ENCODE measurements at places on chromosomes 12 and 14.

DNA sequence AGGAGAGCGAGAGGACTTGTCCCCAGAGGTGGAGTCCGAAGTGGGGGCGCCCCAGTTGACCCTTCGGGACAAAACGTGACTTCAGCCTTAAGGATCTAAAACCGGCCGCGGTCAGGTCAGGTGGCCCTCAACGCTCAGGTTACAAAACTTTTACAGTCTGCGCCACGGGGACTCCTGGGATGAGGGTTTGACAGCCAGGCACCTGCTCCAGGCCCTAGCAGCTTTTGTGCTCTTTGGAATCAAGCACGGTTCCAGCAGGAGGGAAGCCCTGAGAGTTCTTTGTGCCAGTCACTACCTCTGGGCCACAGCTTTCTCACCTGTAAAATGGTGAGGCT lies 337 bp downstream of the ZC2HC1C start:
- no peak for DNase-seq

DNA sequence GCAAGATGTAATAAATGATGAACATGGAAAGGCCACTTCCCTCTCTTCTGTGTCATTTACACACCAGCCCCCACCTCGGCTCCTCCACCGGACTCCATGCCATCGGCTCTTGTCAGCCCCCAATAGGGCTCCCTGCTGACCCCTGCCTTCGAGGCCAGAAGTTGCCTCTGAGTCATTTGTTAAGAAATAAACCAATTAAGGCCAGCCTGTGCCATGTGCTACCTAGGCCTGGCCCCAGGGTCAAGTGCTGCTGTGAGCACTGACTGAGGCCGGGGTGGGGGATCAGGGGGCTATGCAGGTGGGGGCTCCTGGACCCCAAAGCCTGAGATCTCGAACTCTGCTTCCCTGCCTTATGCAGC lies 53.2 kb downstream of the TESC start:
- no peak for DNase-seq

- no peak for DNase-seq
These were observed 258.4 kb upstream of the FAR2 start for GRCh38 chr12:28890664-28891063.

GRCh38 chr14:94545131-94545841 lies 16.0 kb upstream of the SERPINA4 start:
- DNase-seq = no peak

GRCh38 chr14:70832561-70833305 lies 23.4 kb upstream of the MAP3K9 start:
- no peak for DNase-seq

- peak; percentile 92 for DNase-seq
These were observed 6.2 kb downstream of the TNFAIP2 start for GRCh38 chr14:103129301-103130016.

DNA sequence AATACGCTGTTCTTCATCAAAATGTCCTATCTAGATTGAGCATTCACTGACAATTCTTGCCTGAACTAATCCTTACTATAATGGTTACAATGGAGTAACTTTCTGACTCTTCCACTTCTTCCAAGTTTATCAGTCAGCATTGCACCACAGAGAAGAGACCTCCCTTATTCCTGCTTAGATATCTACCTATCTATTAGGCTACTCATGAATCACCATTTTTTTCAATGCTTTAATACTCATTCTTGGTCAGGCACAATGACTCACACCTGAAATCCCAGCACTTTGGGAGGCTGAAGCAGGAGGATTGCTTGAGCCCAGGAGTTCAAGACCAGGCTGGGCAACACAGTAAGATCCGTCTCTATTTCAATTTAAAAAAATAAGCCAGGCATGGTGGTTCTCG lies 39.3 kb downstream of the RPS6KA5 start:
- DNase-seq = no peak

DNA sequence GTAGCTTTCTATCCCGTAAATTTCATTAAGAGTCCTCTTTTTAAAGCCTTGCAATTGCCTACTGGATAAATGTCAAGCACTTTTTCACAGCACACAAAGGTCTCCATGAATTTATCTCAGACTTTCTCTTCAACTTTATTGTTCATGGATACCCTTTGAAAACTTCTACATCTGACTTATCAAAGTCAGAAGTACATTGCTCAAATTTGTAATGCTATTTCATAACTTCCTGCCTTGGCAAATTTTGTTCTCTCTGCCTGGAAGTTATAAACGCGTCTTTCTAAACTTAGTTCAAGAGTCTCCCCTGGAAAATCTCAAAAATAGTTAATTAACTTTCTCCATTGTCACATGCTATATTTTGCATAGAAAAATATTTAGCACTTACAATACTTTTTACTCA lies 55.9 kb upstream of the RERGL start:
- no peak for DNase-seq

- peak; percentile 1 for DNase-seq
These were observed 275.6 kb downstream of the AACS start for GRCh38 chr12:125340791-125341190.

- no peak for DNase-seq
These were observed 33.6 kb downstream of the CCDC91 start for GRCh38 chr12:28223858-28224257.

DNA sequence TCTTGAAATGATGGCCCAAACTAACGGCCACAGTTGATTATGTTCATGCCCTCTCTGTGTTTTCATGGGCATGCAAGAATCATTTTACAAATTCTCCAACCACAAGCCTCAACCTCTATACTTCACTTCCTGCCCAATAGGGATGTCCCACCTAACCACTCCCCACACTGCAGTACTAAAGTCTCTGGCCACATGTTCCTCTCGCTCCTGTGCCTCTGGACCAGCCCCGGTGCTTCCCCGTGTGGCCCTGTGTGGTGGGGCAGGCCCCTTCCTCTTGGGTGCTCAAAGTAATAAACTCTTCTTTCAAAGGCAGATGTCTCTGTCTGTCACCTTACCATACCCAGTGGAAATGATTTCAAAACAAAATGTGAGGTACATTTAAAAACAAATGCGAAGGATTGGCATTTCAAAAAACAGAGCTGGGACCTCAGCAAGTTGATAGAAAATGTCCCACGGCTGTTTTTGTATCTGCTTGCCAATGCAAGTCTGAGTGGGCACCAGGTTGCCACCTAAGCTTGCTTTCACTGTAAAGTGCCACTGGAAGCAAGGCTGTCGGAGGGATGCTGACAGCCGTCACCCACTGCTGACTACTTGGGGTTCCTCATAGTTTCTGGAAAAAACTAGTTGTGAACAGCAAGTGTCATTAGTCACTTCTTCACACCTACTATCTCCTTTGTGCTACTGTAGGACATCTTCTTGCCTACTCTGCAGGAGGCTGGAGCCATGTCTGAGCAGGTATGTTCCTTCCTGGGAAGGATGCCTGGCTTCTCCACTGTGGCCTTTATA lies 8.2 kb upstream of the SERPINA11 start:
- DNase-seq = no peak

GRCh38 chr14:99747582-99748330 lies 45.5 kb upstream of the EML1 start:
- DNase-seq = no peak

DNA sequence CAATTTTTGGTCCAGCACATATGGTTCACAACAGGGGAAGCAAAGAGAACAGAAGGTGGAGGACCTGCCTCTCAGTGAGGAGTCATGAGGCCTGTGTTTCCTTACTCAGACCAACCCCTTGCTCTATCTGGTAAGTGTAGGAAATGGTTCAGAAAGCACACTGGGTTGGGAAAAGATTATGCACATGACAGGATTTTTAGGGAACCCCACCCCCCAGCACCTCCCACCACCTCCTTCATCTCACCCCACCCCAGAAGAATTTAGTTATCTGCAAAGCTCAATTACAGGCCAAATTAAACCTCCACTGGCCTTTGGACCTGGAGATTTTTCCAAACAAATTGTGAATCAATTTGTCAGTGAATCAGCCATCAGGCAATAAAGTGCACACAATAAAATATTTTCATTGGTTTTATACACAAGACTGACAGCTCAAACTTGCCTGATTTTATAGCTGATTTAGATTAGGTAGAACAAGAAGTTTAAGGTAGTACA lies 132.8 kb downstream of the DACT1 start:
- no peak for DNase-seq

- no peak for DNase-seq
These were observed 14.4 kb downstream of the ERP27 start for GRCh38 chr12:14923944-14924343.

- no peak for DNase-seq
These were observed 31.4 kb downstream of the ALDH2 start for GRCh38 chr12:111798182-111798581.

GRCh38 chr12:15547691-15548090 lies 225.4 kb downstream of the PTPRO start:
- DNase-seq = no peak

DNA sequence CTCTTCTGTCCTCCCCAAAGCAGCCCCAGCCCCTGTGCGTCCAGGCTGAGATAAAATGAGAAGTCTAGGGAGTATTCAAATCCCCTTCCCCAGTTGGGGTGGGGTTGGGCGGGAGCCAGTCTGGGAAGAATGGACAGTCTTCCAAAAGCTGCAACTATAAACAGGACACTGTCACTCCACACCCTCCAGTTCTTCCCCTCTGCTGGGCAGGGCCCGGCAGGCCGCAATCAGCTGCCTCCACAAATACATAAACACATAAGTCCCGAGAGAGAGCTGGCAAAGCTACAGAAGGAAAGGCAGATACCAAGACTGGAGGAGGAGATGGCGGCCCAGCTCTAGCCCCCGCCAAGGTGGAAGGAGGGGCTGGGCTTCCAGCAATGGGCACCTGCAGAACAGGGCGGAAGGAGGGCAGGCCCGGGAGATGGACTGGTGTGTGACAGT lies 12.7 kb downstream of the LTBP2 start:
- DNase-seq = no peak

DNA sequence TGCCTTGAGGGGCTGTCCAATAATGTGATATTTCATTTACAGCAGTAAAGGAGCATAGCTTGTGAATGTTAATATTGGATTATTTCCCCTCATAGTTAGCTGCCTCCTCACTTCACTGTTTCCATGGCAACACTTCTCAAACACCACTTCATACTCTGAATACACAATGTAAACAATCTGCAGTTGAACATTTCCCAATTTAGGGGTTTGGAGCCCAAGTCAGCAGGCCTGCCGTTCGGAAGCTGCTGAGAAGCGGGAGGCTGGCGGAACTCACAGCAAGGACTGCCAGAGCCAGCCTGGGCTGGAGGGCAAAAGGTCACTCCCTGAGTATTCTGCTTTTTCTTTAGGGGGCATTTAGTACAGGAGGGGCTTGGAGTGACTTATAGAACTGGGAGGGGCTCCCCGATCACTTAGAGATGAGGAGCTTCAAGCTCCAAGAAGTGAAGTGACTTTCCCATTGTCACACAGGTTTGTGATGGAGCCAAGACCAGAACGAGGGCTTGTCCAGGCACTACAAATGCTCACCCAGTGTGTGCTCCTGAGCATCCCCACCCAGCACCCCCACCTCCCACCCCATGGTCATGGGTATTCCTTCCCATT lies 12.1 kb upstream of the SLC24A4 start:
- no peak for DNase-seq

GRCh38 chr12:86721713-86722397 lies 465.7 kb upstream of the MGAT4C start:
- no peak for DNase-seq

- DNase-seq = no peak
These were observed 4.3 kb upstream of the SLC6A12 start for GRCh38 chr12:218221-218620.

GRCh38 chr12:113422886-113423669 lies 898 bp downstream of the SDSL start:
- no peak for DNase-seq

GRCh38 chr12:62799126-62799736 lies 135.7 kb downstream of the PPM1H start:
- peak; percentile 41 for DNase-seq

- DNase-seq = no peak
These were observed 26.9 kb upstream of the PTGDR start for GRCh38 chr14:52240623-52241022.

DNA sequence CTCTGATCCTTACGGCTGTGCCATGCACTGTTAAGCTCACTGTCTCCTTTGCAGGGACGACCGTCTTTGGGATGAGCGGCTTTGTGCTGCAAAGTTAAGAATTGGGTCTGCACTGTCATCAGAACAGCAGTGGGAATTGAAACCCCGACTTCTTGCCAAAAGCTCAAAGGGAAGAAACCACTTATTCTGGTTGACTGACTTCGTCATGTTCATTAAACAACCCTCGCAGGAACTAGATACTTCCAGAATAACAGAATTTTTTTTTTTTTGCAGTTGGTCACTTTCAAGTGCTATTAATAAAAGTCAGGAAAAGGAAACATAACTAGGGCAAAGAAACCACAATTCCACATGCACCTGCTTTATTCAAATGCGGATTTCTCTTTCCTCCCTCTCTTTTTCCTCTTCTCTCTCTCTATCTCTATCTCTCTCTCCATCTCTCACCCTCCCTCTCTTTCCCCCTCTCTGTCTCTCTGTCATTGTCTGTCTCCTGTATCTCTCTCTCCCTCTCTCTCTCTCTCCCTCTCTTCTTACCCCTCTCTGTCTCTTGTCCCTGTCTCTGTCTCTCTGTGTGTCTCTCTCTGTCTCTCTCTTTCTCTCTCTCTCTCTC lies 12.3 kb upstream of the GLT1D1 start:
- no peak for DNase-seq

- no peak for DNase-seq
These were observed 19.8 kb upstream of the KCNH3 start for GRCh38 chr12:49518914-49519573.

GRCh38 chr14:45970621-45971020 lies 681.0 kb downstream of the RPL10L start:
- no peak for DNase-seq

DNA sequence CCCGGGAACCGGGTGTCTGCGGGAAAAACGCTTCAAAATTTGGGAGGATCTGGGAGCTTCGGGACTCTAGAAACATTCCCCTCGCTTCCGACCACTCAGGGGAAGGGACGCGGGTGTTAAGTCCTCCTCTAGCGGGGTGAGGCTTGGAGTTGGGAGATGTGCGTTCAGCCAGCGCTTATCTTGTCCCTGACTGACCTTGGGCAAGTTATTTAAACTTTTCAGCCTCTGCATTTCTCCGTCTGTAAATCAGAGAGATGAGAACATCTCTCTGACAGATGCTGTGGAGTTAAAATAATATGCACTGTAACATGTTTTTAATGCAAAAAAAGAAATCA lies 76.9 kb upstream of the ANO4 start:
- no peak for DNase-seq

GRCh38 chr12:45959025-45959424 lies 31.3 kb downstream of the SCAF11 start:
- no peak for DNase-seq

DNA sequence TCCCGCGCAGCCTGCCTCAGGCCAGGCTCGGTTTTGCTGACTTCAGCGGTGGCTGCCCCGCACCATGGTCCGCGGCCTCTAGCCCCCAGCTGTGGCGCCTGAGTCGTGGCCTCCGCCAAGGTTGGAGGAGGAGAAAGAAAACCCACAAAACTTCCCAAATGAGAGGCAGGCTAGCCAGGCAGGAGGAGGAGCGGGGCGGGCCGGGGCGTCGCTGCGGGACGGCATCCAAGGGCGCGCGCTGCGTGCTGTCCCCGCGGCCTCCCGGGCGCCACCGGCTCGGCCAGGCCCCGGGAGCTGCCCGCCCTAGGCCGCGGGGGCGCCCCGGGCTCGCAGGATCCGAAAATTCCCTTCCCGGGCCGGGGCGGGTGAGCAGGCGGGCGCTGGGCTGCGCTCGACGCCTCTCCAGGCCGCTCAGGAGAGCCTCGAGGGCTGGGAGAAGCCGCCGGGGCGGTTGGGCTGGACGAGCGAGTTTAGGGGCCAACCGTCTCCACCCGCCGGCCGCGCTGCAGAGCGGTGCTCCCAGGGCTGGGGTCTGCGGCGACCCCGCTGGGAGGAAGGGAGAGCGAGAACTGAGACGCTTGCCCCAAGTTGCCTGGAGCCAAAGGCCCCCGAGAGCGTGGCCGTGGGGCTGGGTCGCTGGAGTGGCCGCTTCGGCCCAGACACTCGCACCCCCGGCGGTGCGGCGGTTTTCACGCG lies at the start of gene EFS:
Gene EFS (minus strand): TSS at position 137 of the 696 bp plus-strand sequence. CDS start 147 bp downstream, outside the sequence.
- DNase-seq = peak; percentile 85

Data from trophoblast cell (in vitro differentiated cells and primary cell).